ENCODE measurements at places on chromosomes 3 and 15. TPM values are rescaled to one million over a fixed set of nuclear protein-coding genes. Genes with fewer than 3 reads are reported as not detected.

Gene RTP1
- not detected for total RNA-seq

Gene KIF15
- 0.92 TPM for total RNA-seq

Gene SEMA5B
- total RNA-seq, result not detected

GRCh38 chr3:55439657-55440056 lies 47.4 kb downstream of the WNT5A start:
- DNase-seq, result no peak

- DNase-seq, result no peak
Measured at GRCh38 chr3:71356265-71356664, 227.3 kb downstream of the FOXP1 start.
